ENCODE measurements at places on chromosomes 7 and 10.
A peak's percentile ranks its signal among the peaks of the same experiment; 100 is the strongest.

GRCh38 chr10:60521974-60522405 lies 132.3 kb upstream of the ANK3 start:
- no peak for DNase-seq

- peak; percentile 62 for DNase-seq
These were observed 8.0 kb downstream of the RSU1 start for GRCh38 chr10:16809074-16809718.

DNA sequence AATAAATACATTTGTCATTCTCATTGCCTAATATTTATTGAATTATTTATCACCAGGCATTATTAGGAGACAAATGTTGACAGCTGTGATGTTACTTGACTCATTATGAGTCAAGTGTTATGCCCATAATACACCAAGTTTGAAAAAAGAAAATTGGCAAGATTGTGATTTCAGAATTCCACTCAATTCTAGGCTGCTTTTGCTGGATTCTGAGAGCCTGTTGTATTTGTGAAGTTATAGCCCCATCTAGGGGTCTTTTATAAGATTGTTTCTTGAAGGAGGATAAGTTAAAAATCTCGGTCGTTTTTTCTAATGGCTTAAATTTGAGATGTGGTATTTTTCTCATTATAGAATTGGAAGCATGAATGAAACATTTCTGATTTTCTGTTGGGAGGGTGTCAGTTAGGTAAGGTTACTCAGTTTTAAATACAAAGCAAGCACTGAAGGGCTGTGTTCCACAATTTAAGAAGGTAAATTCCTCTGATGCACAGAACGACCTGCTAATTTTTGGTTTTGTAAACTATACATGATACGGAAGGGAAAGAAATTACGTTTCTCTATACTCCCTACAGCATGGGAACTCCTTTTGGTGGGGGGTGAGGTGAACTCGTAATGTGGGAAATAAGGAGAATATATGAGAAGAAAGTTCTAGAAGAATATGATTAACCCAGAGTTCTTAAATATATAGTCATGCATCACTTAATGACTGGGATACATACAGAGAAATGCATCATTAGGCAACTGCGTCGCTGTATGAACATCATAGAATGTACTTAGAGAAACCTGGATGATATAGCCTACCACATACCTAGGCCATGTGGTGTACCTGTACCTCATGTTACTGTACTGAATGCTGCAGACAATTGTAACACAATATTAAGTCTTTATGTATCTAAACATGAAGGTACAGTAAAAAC lies 2.6 kb downstream of the STK31 start:
- peak; percentile 60 for DNase-seq

- DNase-seq: no peak
These were observed 51.8 kb downstream of the RASGEF1A start for GRCh38 chr10:43214956-43215561.

DNA sequence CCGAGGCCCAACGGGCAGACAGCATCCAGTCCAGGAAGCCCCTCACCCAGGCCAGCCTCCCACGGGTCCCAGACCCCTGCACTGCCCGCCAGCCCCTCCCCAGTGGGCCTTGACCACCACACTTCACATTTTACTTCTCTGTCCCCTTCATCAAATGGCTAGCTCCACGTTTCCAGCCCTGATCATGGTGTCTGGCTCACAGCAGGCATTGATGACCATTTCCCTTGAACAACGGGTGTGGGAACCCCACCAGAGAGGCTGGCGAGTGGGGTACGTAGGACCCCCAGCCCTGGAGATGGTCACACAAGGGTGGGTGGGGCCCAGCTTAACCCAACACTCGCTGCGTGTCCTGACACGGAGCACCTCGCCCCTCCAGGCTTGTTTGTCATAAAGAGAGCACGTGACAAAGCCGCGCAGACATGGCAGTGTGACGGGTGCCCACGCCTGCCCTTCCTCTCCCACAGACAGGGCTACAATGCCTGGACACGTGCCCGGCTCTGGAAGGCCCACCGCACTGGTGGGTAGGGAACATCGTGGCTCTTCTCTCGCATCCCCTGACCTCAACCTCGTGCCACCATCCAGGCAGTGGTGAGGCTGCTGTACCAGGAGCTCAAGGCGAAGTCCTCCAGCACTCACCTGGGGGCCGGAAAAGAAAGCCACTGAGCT lies 267.7 kb downstream of the MAD1L1 start:
- DNase-seq: no peak

DNA sequence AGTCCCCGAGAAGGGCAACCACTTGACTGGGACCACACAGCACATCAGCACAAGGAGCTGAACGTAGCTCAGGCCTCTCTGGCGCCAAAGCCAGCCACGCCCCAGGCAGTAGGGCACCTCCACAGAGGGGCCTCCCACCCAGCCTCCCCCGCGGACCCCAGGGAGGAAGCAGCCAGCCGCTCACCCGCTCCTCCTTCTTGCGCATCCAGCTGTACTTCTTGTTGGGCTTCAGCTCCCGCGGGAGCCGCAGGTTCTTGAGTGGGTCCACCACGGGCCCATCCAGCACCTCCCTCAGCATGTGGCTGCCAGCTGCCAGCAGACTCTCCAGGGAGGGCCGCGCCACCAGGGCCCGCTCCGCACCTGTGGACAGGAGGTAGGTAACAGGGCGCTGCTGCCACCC lies 61.2 kb downstream of the TNRC18 start:
- DNase-seq: no peak

DNA sequence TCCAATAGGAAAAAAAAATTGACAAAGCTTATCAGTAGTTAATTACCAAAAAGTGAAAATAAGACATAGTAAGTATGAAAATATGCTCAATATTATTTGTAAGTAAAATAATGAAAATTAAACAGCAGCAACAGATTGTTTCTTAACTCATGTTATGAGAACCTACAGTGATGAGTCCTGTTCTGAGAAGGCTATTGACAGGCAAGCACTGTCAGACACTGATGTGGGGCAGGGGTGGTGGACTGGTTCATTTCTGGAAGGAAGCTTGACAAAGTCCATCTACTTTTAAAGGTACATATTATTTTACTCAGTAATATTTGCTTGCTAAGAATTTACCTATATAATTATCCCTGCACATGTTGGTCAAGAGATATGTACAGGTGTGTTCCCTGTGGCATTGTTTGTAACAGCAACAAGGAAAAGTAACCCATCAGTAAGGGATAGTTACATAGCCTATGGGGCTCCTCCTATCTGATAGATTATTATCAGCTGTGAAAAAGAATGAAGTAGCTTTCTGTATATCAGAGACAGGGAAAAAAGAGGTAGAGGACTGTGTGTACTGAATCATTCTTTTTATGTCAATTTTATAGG lies 161.6 kb downstream of the RTKN2 start:
- DNase-seq: no peak

DNA sequence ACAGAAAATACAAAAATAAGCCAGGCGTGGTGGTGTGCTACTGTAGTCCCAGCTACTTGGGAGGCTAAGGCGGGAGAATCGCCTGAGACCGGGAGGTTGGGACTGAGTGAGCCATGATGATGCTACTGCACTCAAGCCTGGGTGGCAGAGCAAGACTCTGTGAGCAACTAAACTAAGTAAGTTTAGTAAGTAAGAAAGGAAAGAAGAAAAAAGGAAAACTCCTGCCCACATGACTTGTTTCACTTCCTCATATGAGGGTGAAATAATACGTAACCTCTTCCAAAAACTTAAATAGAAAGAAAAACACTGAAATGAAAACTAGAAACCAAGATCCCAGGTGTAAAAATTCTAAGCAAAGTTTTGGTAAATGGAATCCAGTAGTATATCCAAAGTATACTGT lies 79.6 kb downstream of the LARP4B start:
- no peak for DNase-seq

DNA sequence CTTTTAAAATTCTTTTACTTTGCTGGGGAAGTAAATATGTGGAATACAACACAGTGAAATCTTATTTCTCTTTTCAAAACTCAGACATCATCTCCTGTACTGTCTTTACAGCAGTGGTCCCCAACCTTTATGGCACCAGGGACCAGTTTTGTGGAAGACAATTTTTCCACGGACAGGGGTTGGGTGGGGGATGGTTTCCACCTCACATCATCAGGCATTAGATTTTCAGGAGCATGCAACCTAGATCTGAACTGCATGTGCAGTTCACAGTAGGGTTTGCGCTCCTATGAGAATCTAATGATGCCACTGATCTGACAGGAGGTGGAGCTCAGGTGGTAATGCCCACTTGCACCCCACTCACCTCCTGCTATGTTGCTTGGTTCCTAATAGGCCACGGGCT lies 12.2 kb downstream of the TMEM60 start:
- no peak for DNase-seq

DNA sequence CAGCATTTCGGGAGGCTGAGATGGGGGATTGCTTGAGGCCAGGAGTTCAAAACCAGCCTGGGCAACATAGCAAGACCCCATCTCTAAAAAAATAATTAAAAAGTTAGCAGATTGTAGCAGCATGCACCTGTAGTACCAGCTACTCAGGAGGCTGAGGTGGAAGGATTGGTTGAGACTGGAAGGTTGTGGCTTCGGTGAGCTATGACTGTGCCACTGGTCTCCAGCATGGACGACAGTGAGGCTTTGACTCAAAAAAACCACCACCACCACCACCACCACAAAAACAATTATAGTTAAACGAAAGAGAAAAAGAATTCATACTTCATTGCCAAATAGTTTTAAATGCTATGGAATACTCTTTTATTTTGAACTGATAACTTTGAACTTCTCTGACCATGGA lies 63.4 kb downstream of the VTI1A start:
- no peak for DNase-seq

DNA sequence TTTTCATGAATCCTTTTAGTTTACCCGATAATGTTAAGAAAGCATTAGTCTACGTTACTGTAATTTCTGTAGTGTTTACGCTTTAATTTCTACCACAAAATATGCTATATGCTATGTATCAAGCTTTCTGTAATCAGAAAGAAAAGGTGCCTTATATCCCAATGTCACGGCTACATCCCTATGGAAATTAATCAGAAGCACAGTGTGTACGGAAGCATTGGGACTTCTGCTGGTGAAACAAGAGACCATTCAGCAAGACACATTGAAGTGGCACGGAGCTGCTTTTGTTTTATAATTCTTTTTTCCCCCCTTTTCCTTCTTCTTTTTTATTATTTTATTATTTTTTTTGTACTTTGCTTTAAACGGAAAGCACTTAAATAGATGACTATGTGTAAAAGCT lies 31.2 kb upstream of the SH2B2 start:
- DNase-seq: no peak

DNA sequence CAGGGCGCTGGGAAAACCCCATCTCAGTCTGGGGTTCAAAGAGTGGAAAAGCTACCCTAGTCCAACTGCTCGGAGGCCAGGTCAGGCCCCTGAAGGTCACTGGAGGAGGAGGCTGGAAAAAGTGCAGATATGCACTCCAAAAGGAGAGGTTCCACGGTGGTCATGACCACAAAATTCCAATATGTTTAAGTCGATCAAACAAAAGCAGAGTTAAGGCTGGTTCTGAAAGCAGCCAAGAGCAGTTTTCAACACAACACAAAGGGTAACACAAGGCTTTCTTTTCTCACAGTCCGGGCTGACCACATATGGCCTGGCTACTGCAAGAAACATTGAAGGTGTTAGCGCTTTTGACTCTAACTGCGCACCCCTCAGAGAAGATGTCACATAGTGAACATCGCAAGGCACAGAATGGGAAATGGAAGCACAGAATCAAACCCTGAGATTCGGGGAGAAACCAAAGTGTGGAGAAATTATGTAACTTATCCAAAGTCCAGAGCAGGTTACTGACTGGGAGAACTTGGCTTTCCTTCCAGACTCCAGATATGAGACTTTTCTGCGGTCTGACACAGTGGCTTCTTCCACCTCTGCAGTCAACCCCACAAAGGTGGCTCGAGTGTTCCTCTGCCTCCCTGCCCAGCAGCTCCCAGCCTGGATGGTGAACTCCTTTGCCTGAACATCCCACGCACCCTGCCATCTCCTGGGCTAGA lies 1.3 kb upstream of the GRB10 start:
- no peak for DNase-seq

- no peak for DNase-seq
These were observed 5.5 kb downstream of the RSU1 start for GRCh38 chr10:16811765-16812164.

DNA sequence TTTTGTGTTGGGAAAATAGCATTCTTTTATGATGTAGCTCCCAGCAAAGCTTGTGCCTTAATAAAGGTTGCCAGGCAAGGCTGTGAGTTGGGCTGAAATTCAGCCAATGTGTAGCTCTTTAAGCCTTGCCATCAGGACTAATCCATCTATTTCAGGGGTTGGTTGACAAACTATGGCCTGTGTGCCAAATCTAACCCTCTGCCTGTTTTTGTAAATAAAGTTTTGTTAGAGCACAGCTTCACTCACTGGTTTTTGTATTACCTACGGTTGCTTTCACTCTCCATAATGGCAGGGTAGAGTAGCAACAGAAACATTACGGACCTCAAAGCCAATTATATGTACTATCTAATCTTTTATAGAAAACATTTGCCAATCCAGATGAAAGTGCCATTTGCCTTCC lies 638.1 kb upstream of the POT1 start:
- DNase-seq: no peak
